ENCODE measurements at places on chromosomes 11 and 22. TPM values are rescaled to one million over a fixed set of nuclear protein-coding genes. Genes with fewer than 3 reads are reported as not detected.

The OTOG gene
- not detected for polyA plus RNA-seq

The MS4A4E gene
- 1.9 TPM for polyA plus RNA-seq

The FOLR2 gene
- polyA plus RNA-seq, result 26.6 TPM

The SCN4B gene
- polyA plus RNA-seq, result 0.14 TPM

DNA sequence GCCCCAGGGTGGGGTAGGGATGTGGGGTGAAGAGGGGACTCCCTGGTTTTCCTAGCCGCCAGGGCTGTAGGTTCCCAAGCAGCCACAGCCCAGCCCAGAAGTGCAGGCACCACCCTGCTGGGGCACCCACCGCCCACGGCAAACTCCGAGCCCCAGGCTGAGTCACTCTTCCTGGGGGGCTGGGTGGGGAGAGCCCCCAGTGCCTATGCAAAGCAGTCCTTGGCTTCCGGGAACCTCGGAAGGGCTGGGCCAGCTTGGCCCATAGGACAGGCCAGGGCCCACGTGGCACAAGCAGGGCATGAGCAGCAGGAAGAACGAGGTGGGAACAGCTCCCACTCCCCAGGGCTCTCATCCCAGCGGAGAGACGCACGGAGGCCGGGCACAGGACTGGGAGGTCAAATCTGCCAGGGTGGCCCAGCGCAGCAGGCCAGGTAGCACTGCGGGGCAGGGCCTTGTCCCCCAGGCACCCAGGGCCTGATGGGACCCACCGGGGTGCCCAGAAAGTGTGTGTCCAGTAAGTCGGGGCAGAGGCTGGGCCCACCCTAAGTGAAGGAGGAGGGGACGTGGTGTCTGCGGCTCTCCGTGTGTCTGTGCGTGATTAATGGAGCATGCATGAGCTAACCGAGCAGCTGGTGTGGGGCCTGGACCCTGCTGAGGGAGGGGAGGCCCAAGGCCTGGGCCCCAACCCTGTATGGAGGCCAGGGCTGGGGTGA, 4.6 kb upstream of the IL17REL start:
- H3K27ac ChIP-seq, result peak overlapping the region; percentile 62
- peaks cover 34% of the 10 kb centered on the region for H3K4me1 ChIP-seq
- no peaks in the 10 kb centered on the region for H3K36me3 ChIP-seq
- no peak overlapping the region for H3K4me3 ChIP-seq
- peaks cover 55% of the 10 kb centered on the region for H3K27me3 ChIP-seq

DNA sequence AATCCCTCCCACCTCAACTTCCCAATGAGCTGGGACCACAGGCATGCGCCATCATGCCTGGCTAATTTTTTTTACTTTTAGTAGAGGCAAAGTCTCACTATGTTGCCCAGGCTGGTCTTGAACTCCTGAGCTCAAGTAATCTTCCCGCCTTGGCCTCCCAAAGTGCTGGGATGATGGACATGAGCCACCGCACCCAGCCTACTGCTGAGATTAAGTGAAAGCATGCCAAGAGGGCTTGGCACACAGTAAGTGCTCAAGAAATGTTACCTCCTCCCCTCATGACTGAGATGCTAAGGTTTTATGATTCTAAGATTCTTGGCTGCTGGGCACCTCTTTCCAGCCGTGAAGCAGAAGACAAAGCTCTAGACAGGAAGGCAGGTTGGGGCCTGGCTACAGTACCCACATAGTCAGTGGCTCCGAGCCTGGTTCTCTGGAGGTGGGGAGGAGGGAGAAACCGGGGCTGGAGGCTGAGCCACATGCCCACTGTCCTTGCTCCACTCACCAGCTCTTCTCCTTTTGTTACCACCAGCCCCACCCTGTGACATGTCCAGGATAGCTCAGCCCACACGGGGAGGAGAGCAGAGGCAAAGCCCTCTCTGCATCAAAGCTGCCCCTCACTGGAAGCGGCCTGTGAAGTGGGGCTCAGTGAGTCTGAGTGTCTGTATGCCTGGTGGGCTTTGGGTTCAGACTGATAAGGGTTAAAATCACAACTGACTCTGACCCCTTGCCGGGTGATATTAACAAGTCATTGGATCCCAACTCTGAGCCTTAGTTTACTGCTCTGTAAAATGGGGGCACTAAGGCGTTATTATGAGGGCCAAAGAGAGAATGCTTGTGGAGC, 12.9 kb downstream of the ARHGEF17 start:
- no peak for DNase-seq
- H3K4me3 ChIP-seq, result no peak overlapping the region
- H3K27ac ChIP-seq, result peak overlapping the region; percentile 69
- no peaks in the 10 kb centered on the region for H3K36me3 ChIP-seq

GRCh38 chr22:28111501-28112189, 192.6 kb upstream of the PITPNB start:
- no peaks in the 10 kb centered on the region for H3K27me3 ChIP-seq
- H3K4me1 ChIP-seq, result no peaks in the 10 kb centered on the region
- H3K27ac ChIP-seq, result no peak overlapping the region

GRCh38 chr22:29971607-29972006, 88.6 kb downstream of the MTMR3 start:
- no peaks in the 10 kb centered on the region for H3K27me3 ChIP-seq
- no peaks in the 10 kb centered on the region for H3K4me1 ChIP-seq
- DNase-seq, result no peak
- H3K4me3 ChIP-seq, result no peak overlapping the region
- H3K27ac ChIP-seq, result no peak overlapping the region

DNA sequence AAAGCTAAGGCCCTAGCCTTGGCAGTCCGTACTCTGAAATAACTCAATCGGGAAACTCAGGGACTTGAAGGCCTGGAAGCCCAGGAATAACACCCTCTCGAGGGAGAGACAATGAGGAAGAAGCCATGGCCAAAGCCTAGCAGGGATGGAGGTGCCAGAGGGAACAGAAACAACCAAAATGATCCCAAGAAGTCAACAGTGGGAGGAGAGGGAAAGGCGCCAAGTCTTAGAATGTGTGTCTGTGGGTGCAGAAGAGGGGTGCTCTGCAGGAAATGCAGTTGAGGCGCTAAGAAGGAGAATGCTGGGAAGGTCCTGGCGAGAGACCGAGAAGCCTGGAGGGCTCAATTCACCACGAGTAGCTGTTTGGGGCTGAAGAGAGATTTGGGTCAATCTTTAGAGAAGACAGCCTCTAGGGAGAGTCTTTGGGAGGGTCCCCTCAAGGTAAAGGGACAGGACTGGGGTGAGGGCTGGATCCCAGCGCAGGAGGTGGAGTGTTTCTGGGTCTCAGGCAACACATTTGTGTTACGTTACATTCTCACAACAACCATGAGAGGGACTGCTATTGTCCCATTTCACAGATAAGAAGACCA, 760 bp upstream of the MAPK8IP1 start:
- no peak for DNase-seq
- no peaks in the 10 kb centered on the region for H3K36me3 ChIP-seq
- H3K4me1 ChIP-seq, result peaks cover 14% of the 10 kb centered on the region
- peaks cover 13% of the 10 kb centered on the region for H3K27me3 ChIP-seq
- no peak overlapping the region for H3K27ac ChIP-seq

GRCh38 chr11:13269775-13270174, 7.8 kb upstream of the BMAL1 start:
- no peaks in the 10 kb centered on the region for H3K36me3 ChIP-seq
- no peaks in the 10 kb centered on the region for H3K4me1 ChIP-seq
- no peak for DNase-seq
- no peak overlapping the region for H3K4me3 ChIP-seq
- no peak overlapping the region for H3K27ac ChIP-seq

DNA sequence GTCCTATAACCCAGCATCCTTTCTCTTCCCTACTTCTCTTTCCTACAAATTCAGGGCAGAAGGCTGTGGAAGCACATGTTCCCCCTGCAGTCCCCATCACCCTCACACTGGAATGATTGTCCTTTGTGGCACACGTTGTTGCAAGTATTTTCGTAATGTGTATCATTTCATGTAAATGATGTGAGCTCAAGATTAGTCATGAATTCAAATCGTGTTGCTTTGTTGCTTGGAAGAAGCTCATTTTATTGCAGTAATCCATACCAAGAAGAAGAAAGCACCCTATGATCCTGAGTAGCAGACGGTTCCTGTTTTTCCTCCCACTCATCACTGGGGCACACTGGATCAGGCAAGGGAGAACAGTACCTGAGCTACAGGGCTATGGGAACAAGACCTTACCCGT, 173.4 kb downstream of the NCAM1 start:
- H3K36me3 ChIP-seq, result no peaks in the 10 kb centered on the region
- H3K27me3 ChIP-seq, result peaks cover 9% of the 10 kb centered on the region
- no peaks in the 10 kb centered on the region for H3K4me1 ChIP-seq
- no peak overlapping the region for H3K27ac ChIP-seq

GRCh38 chr11:85590848-85591483, 36.2 kb downstream of the DLG2 start:
- no peaks in the 10 kb centered on the region for H3K36me3 ChIP-seq
- H3K4me1 ChIP-seq, result no peaks in the 10 kb centered on the region
- H3K4me3 ChIP-seq, result no peak overlapping the region
- H3K27ac ChIP-seq, result no peak overlapping the region
- H3K27me3 ChIP-seq, result no peaks in the 10 kb centered on the region
- no peak for DNase-seq

DNA sequence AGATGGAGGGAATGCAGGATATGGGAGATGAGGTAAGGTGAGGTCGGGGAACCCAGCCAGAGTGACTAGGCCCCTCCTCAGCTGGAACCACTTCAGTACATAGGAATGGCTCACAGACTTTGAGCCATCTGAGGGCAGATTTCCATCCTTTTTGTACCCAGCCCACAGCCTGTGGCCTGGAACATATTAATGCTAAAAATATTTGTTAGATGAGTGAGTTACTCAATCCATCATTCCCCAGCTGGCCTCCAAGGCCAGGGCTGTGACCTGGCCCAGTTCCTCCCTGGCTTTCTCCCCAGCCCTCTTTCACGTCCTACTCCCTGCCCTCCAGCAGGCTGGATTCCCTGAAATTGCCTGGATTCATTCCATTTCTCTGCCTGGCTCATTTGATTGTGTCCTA, 57.2 kb upstream of the PRDM11 start:
- H3K27ac ChIP-seq, result peak overlapping the region; percentile 82
- no peaks in the 10 kb centered on the region for H3K27me3 ChIP-seq
- no peaks in the 10 kb centered on the region for H3K36me3 ChIP-seq
- H3K4me1 ChIP-seq, result peaks cover 40% of the 10 kb centered on the region
- DNase-seq, result no peak

GRCh38 chr22:22673628-22674027, 29.2 kb downstream of the GGTLC2 start:
- no peaks in the 10 kb centered on the region for H3K36me3 ChIP-seq
- H3K4me3 ChIP-seq, result no peak overlapping the region
- H3K4me1 ChIP-seq, result no peaks in the 10 kb centered on the region
- no peak for DNase-seq
- H3K27me3 ChIP-seq, result no peaks in the 10 kb centered on the region
- H3K27ac ChIP-seq, result no peak overlapping the region

DNA sequence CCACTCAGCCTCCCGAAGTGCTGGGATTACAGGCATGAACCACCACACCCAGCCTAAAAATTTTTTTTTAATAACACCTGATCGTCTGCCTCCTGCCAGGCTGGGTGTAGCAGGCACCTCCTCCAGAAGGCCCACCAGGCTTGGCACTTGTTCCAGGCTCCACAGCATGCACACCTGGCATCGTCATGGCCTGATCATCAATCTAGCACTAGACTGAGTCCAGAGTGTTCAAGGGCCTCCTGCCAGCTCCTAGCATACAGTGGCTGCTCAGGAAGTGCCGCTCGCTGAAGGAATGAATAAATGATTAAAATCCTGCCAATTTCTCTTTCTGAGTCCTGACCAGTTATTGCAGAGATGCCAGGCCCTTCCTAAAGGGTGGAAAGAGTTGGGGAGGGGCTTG, 3.5 kb upstream of the PDGFB start:
- peaks cover 41% of the 10 kb centered on the region for H3K4me1 ChIP-seq

DNA sequence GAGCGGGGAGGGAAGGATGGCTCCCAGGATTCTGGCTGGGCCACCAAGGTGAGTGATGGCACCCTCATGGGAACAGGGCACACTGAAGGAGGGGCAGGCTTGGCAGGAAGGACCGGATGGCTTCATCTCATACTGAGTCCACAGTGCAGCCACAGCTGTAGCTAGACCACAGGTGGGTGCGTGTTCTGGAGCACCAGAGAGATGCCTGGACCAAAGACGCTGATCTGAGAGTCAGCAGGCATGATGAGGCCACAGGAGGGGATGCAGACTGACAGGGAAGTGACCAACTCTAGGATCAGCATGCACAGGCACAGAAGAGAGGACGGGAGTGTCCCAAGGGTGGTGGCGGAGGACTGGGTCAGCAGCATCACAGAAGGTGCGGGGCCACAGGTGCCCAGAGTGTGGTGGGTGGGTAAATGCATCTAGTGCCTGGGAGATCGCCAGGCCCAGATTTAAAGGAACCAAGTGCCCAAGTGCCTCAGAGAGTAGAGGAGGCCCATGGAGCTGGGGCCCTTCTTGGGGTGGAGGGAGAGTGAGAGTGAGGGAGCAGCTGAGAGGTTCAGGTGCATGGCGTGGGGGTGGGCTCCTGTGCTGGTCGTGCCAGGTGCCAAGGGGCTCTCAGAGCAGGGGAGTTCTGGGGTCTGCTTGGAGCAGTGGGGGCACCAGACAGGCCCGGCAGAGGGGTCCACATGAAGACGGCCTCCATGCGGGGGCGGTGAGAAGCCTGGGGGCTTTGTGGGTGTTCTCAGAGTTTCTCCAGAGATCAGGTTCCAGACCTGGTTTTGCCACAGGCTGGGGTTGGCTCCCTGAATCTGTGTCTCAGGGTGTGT, 113.7 kb downstream of the CEP164 start:
- no peak overlapping the region for H3K4me3 ChIP-seq
- H3K27me3 ChIP-seq, result no peaks in the 10 kb centered on the region
- peak; percentile 41 for DNase-seq
- no peak overlapping the region for H3K27ac ChIP-seq
- H3K36me3 ChIP-seq, result no peaks in the 10 kb centered on the region

- no peaks in the 10 kb centered on the region for H3K4me1 ChIP-seq
- H3K36me3 ChIP-seq, result no peaks in the 10 kb centered on the region
- H3K4me3 ChIP-seq, result no peak overlapping the region
- no peak overlapping the region for H3K27ac ChIP-seq
- no peak for DNase-seq
- no peaks in the 10 kb centered on the region for H3K27me3 ChIP-seq
These were observed 42.7 kb downstream of the SLC1A2 start for GRCh38 chr11:35376613-35377012.

DNA sequence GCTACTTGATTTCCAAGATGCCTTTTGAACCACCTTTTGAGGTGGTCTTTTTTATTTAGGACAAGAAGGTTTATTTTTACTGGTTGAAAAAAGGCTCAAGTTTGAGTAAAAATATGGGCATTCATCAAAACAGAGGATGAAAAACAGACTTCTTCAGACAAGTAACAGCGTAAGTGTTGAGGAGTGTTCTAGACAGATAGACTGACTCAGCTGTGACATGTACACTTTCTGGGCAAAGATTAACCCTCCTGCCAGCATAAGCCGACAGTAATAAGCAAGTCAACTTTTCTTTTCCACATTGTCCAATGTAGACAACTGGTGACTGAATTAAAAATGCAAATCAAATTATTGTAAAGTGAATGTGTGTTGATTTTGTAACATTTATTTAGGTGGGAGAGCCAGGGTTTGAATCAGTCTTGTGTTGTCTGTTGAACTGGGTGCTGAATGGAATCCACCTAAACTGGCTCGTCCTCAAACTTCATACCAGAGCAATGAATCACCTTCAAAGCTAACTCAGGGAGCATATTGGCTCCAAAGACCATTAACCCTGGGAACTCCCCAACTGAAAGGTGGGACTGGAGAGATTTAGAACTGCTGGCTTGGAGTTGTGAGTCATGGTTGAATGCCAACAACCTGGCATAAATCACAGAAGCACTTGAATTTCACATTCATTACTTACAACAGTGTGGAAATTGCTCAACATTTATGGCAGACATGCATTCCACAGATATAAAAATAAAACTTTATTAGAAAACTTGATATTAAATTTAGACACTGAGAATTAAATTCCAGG, 377.0 kb downstream of the ETS1 start:
- H3K36me3 ChIP-seq, result no peaks in the 10 kb centered on the region
- no peaks in the 10 kb centered on the region for H3K27me3 ChIP-seq
- no peak for DNase-seq
- H3K4me1 ChIP-seq, result no peaks in the 10 kb centered on the region
- no peak overlapping the region for H3K4me3 ChIP-seq
